ENCODE measurements at places on chromosomes 16 and 17.

- peak; percentile 78 for DNase-seq
Observed at GRCh38 chr17:82876602-82877379, 37.0 kb upstream of the ZNF750 start.

GRCh38 chr16:29784901-29785500 is 5.5 kb upstream of the KIF22 start:
- DNase-seq = peak; percentile 22

- no peak for DNase-seq
Observed at GRCh38 chr16:3413730-3414379, 12.8 kb downstream of the ZNF174 start.

- DNase-seq = peak; percentile 51
Observed at GRCh38 chr17:40960144-40960543, 6.6 kb downstream of the KRT39 start.
